ENCODE measurements at places on chromosomes 1 and 21. TPM values are rescaled to one million over a fixed set of nuclear protein-coding genes. Genes with fewer than 3 reads are reported as not detected.

DOP1B gene
- 2.8 TPM for polyA plus RNA-seq

LPGAT1 gene
- polyA plus RNA-seq, result 2.3 TPM

- H3K27ac ChIP-seq, result no peak overlapping the region
- H3K36me3 ChIP-seq, result no peaks in the 10 kb centered on the region
Observed at GRCh38 chr1:110617116-110617515, 11.0 kb upstream of the KCNA2 start.

GRCh38 chr1:6904476-6905170, 119.4 kb downstream of the CAMTA1 start:
- no peaks in the 10 kb centered on the region for H3K36me3 ChIP-seq
- peaks cover 5% of the 10 kb centered on the region for H3K4me1 ChIP-seq
- H3K4me3 ChIP-seq, result no peak overlapping the region
- no peak for DNase-seq
- H3K27ac ChIP-seq, result no peak overlapping the region

DNA sequence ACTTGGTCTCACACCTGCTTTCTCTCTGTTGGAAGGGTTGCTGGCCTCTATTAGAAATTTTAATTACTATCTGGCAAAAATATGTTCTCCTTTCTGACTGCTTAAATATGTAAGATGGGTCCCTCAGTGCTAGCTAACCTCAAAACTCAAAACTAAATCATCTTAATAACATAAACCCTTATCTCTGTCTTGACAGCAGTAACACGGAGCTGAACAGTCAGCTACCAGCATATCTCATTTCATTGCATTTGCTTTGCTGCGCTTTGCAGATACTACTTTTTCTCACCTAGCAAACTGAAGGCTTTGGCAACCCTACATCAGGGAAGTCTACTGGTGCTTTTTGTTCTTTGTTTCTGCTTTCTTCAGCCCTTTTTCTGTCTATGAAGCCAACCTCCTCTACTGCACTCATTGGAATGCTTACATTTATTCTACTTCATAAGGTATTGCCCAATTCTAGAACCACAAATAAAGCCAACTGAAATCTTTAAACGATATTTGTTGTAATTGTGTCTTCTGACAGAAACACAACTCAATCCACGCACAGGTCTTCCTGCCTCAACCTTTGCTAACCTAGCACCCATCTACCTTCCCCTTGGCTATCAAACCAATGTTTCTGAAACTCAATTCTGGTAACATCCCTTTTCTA, 95.6 kb downstream of the RERE start:
- H3K4me1 ChIP-seq, result peaks cover 14% of the 10 kb centered on the region
- no peak for DNase-seq
- H3K4me3 ChIP-seq, result no peak overlapping the region
- no peaks in the 10 kb centered on the region for H3K36me3 ChIP-seq
- no peak overlapping the region for H3K27ac ChIP-seq

GRCh38 chr1:244327533-244327932, 124.2 kb downstream of the ADSS2 start:
- no peaks in the 10 kb centered on the region for H3K27me3 ChIP-seq
- no peak overlapping the region for H3K4me3 ChIP-seq
- H3K27ac ChIP-seq, result no peak overlapping the region
- no peaks in the 10 kb centered on the region for H3K36me3 ChIP-seq
- no peak for DNase-seq

DNA sequence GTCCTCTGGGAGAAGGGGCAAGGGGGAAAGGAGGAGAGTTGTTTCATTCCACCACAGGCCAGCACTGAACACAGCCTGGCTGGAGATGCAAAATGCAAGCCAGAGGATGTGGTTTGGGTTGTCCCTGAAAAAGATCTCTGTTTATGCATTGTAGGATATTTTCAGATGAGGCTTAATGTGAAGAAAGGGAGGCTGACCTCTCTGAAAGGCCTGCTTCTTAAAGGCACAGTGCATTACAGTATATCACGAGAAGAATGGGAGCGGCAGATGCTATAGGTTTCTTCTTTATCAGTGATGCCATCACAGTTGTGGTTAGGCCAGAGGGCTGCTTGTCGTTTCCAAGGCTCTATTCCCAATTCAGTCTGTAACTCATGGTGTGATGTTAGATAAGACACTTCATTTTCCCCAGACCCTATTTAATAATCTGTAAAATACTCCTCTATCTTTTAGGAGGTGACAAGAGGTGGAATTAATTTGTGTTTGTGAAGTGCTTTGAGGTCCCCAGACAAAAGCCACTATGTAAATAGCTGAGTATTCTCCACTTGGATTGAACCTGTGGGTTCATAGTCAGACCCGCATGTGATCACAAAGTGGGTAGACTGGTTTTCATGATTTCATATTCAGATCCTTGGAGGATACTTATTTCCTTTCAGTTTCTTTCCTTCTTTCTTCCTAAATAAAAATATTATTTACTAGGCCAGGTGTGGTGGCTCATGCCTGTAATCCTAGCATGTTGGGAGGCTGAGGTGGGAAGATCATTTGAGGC, 76.5 kb upstream of the WDR26 start:
- H3K36me3 ChIP-seq, result no peaks in the 10 kb centered on the region
- no peak overlapping the region for H3K4me3 ChIP-seq
- no peak overlapping the region for H3K27ac ChIP-seq
- peaks cover 5% of the 10 kb centered on the region for H3K4me1 ChIP-seq
- H3K27me3 ChIP-seq, result no peaks in the 10 kb centered on the region

DNA sequence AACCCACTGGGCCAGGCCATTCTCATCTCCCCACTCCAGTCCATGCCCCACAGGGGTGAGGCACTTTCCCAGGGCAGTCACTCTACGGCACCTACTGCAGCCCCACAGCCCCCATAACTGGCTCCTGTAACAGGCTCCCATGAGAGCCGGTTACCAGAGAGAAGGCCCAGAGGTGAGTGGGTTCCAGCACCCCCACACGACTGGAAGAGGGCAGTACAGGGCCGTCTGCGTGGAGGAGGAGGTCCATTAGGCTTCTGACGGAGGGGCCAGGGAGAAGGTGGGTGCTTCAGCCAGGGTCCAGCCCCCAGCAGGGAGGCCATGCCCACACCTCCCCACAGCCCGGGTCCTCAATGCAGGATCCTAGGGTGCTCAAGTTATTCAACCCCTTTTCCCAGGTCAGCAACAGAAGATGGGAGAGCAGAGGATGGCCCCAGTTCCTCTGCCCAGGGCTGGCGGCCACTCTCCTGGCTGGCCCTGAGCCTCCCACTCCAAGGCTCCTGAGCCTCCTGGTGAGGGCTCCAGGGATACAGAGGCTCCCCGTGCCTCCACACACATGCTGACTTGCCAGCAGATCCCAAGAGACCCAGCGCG, 1.6 kb downstream of the ACAP3 start:
- H3K36me3 ChIP-seq, result peaks cover 4% of the 10 kb centered on the region
- H3K4me3 ChIP-seq, result peak overlapping the region; percentile 91
- no peak for DNase-seq
- no peaks in the 10 kb centered on the region for H3K4me1 ChIP-seq

DNA sequence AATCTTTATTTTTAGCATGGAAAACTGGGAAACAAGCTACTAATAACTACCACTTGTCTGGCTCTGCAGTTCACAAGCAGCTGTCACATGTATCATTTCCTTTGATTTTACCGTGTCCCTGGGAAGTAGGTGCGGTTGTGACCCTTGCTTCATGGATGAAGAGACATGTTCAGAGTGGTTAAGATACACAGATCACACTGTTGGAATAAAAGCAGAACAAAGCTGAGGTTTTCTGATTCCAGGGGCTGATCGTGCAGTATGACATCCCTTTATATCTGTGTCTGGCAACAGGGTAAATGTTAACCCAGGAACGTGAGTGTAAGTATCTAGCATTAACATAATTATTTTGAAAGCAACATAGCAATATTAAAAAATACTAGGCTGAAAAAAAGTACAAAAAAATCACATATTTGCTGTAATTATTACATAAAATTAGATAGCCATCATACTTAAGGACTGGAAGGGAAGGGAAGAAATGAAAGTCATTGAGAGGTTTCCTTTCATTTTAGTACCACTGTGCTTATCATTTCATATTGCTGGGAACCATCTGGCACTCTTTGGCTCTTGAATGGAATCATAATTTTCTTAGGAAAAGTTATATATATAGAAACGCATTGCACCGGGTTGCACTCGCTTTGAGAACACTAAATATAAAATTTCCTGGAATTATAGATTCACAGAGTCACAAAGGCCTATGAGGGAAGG, 62.8 kb upstream of the PAXBP1 start:
- no peaks in the 10 kb centered on the region for H3K27me3 ChIP-seq
- no peak for DNase-seq
- no peak overlapping the region for H3K27ac ChIP-seq
- H3K4me1 ChIP-seq, result no peaks in the 10 kb centered on the region
- H3K36me3 ChIP-seq, result no peaks in the 10 kb centered on the region

- DNase-seq, result no peak
- H3K4me3 ChIP-seq, result no peak overlapping the region
- H3K36me3 ChIP-seq, result no peaks in the 10 kb centered on the region
- H3K27me3 ChIP-seq, result no peaks in the 10 kb centered on the region
- H3K4me1 ChIP-seq, result no peaks in the 10 kb centered on the region
- no peak overlapping the region for H3K27ac ChIP-seq
Observed at GRCh38 chr1:67645495-67646144, 39.4 kb upstream of the GADD45A start.

DNA sequence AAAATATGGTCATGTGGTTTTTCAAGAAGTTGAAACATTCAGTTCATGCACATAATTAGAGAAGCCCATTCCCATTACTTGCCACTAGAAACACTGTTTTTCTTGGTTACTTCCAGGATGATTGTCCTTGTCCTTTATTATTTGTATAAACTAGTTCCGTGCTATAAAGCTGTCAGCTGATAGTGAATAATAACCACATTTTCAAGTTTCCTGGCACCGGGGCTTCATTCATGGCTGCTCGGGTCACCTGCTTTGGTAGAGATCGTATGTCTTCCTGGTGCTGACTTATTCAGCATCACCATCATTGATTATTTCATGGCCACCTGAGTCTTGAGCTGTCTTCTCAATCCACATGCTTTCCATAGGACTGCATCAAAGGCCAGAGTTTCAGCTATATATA, 62.9 kb upstream of the ZNF326 start:
- peaks cover 33% of the 10 kb centered on the region for H3K36me3 ChIP-seq
- H3K27ac ChIP-seq, result no peak overlapping the region
- H3K27me3 ChIP-seq, result no peaks in the 10 kb centered on the region

GRCh38 chr1:45930258-45931150, 127.1 kb downstream of the MAST2 start:
- H3K4me3 ChIP-seq, result no peak overlapping the region
- no peak overlapping the region for H3K27ac ChIP-seq
- no peak for DNase-seq
- peaks cover 14% of the 10 kb centered on the region for H3K4me1 ChIP-seq
- no peaks in the 10 kb centered on the region for H3K27me3 ChIP-seq

DNA sequence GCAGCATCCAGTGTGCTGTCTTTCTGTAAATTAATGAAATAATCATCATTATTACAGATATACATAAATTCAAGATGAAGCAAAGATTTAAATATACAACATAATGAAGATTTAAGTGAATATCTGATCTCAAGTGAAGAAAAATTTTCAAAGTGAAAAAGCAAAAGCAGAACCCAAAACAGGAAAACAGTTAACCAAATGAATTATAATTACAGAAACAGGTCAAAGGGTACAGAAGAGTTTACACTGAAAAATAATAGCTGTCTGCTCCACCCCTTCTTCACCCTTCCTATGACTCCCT, 44.8 kb upstream of the GTF2B start:
- peaks cover 8% of the 10 kb centered on the region for H3K36me3 ChIP-seq
- no peak for DNase-seq
- H3K4me1 ChIP-seq, result no peaks in the 10 kb centered on the region
- no peak overlapping the region for H3K4me3 ChIP-seq
- H3K27ac ChIP-seq, result no peak overlapping the region
- no peaks in the 10 kb centered on the region for H3K27me3 ChIP-seq

AMY2B gene
- 2.0 TPM for polyA plus RNA-seq

DNA sequence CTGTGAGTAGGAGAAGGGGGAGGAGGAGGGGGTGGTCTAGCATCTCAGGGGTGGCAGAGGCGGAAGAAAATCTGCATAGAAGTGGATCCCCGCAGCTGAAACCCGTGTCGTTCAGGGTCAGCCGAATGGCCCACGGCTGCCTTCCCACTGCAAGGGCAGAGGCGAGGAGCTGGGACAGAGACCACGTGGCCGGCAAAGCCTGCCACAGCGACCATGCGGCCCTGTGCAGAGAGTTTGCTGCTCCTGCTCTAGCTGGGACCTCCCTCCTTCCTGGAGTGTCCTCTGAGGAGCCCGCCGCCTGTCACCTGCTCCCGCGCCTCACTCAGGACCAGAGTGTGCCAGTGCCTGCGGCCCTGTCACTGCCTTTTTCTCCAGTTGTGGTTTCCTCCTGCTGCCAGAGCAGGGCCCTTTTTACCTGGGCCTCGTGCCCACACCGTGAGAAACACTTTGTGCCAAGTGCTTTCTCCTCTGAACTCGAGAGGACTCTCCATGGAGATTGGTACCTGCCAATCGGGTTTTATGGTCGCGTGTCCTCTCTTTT, 5.4 kb upstream of the TRPM2 start:
- peaks cover 2% of the 10 kb centered on the region for H3K4me1 ChIP-seq
- H3K27me3 ChIP-seq, result peaks cover 34% of the 10 kb centered on the region
- H3K4me3 ChIP-seq, result no peak overlapping the region
- no peaks in the 10 kb centered on the region for H3K36me3 ChIP-seq
